Right lung (tissue), 10 donors: ENCODE measurements at places on chromosomes 5 and 9. TPM values are rescaled to one million over a fixed set of nuclear protein-coding genes. Genes with fewer than 3 reads are reported as not detected.

GRCh38 chr5:169258372-169259000, 42.5 kb downstream of the SLIT3 start:
- DNase-seq, result no peak

GRCh38 chr5:76808141-76808691, 10.6 kb upstream of the F2RL1 start:
- DNase-seq, result no peak

DNA sequence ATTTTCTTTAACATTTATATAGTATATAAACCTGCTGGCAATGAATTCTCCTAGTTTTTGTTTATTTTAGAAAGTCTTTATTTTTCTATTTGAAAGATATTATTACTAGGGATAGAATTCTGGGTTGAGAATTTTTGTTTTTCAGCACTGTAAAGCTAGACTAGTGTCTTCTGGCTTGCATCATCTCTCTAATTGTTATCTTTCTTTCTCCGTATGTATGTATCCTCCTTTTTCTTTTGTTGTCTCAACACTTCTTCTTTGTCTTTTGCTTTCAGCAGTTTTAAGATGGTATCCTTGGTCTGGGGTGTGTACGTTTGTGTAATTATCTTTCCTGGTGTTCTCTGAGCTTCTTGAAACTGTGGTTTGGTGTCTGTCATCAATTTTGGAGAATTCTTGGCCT, 48.8 kb downstream of the FBXO4 start:
- no peak for DNase-seq

Gene ENTPD2
- polyA plus RNA-seq, result 3.2 TPM

Gene EPB41L4B
- 15.5 TPM for polyA plus RNA-seq

DNA sequence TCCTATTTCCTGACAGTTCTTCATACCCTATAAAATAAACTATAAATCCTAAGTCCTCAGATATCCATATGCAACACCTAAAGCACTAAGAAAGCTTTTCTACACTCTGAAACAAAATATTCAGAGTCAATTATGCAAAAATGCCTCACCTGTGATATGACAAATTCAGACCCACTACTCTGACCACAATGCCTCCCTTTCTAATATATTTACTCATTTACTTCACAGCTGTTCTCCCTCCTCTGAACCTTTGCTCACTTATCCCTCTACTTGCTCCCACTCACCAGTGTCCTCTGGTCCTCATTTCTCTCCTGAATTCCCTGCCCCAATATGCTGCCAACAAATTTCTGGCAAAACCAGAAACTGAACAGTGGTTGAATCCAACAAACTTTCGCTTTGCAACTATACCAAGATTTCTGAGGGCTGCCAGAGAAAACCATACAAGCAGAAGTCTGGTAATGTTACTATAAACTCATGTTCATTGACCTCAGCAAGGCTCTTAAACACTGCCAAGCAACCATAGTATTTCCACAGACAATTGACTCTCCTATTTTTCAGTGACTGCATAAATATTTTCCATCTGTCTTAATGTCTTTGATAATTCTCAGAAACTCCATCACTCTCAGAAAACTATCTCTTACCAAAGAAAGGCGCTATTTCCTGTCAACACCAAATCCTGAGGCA, 7.1 kb downstream of the CCNH start:
- DNase-seq, result no peak
